GM06990 (cell line): ENCODE measurements at places on chromosomes 12 and 14.

DNA sequence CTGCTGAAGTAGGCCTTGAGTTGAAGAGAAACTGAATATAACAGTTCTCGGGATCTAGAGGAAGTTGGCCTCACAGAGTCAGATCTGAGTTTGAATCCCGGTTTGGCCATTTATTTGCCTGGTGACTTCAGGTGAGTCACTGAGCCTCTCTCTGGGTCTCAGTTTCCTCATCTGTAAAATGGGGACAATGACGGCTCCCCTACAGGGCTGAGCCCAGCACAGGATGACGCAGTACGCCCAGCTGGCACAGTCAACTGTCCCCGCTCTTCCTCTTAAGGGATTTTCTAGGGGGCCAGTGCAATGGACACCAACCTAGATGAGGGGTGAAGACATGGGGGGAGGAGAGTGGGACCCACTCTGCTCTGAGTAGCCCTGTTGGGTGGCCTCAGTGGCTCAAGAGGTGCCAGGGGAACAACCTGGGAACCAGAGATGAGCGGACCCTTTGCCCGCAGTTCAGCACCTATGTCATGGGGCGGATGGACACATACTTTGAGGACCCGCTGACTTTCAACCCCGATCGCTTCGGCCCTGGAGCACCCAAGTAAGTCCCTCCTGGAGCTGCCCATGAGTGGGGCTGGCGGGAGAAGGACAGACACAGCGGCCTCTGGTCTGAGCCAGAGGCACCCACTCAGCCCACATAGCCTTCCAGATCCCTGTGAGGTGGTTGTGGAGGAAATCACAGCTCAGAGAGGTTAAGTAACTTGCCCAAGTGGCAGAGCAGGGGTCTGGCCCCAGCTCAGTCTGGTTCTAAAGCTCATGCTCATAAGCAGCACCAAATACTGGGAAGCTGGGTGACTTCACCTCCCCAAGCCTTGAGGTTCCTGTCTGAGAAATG lies 41.1 kb downstream of the CYP46A1 start:
- DNase-seq = no peak

DNA sequence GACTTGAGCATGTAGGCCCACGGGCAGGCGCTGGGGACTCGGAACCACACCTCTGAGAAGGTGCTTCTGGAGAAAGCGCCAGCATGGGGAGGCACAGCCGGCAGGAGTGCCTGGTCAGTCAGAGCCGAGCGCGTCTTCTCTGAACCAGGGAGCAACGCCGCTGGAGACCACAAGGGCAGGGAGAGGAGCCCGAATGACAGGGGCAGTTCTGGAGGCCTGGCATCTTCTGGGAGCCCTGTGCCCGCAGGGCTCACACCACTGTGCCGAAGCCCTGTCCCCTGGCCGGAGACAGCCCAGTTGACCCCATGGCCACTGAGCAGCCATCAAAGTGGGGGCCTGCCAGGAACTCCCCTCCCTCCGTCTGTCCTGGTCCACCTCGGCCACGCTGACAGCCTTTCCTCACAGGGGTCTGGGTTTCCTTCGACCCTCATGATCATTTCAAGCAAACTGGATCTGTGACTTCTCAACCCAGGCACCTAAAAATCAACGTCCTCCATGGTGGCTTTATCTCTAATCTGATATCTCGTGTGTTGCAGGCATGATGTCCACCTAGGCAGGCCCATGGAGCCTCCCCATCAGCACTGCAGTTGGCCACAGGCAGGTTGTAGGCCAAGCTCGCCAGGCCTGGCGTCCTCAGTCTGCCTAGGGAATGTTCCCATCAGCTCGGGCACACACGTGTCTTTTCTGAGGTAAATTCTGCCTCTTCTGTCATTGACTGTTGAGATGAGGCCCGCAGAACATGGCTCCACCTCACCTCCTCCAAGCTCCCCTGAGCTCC lies 299.3 kb upstream of the RTL1 start:
- no peak for DNase-seq

- no peak for DNase-seq
Measured at GRCh38 chr12:44459569-44459968, 416.5 kb downstream of the NELL2 start.

GRCh38 chr14:21029917-21030316 lies at the start of gene TPPP2:
Gene TPPP2 (plus strand): TSS chr14:21030217. CDS start chr14:21030582, 365 bp downstream.
- DNase-seq = no peak

- no peak for DNase-seq
Measured at GRCh38 chr12:123046431-123046830, 66.0 kb downstream of the ARL6IP4 start.

DNA sequence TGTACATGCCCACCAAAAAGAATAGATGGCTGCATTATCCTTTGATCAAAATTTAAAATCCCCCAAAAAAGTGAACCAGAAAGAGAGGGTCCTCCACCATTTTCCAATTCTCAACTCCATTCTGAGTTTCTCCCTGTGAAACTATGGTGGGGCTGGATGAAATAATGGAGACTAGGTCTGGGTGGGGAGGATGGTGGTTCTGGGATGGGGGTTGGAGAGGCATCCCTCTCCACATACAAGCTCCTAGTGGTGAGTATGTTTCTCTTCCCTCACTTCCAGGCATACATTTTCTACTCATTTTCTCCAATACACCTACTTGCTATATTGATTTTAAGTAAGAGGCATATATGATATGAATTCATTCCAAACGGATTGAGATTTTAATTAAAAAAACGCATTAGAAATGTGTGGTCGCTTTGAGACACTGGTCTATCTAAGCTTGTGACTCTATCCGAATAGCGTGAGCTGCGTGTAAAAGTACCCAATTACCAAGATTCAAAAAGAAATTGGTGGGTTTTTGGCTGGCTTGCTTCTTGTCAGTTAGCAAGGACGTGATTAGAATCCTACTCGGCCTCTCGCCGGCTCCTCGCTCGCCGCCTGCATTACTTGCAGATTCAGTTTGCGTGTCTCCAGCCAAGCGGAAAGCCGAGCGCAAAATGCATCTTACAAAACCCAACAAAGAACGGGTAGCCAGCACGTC lies 3.4 kb downstream of the ASCL1 start:
- DNase-seq = no peak

GRCh38 chr14:26993556-26993955 lies 395.7 kb upstream of the NOVA1 start:
- no peak for DNase-seq

- no peak for DNase-seq
Measured at GRCh38 chr12:120237360-120238171, 28.0 kb downstream of the PXN start.

DNA sequence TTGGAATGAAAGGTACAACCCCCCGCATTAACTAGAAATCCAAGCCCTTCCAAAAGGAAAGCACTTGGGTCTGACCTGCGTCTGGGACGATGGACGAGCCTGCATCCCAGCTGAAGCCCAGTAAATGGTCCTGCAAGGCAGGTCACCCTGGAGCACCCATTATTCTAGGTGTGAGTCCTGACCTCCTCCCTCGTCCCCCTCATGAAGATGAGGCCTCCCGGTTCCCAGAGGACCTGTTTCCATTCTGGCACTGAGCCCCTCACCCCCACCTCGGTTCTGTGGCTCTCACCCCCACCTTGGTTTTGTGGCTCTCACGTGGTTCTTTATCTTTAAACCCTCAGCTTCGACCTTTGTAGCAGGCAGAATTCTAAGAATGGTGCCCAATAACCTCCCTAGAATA lies 7.3 kb downstream of the IFI27 start:
- no peak for DNase-seq

GRCh38 chr14:74867673-74868072 lies 8.3 kb downstream of the PROX2 start:
- DNase-seq = no peak

DNA sequence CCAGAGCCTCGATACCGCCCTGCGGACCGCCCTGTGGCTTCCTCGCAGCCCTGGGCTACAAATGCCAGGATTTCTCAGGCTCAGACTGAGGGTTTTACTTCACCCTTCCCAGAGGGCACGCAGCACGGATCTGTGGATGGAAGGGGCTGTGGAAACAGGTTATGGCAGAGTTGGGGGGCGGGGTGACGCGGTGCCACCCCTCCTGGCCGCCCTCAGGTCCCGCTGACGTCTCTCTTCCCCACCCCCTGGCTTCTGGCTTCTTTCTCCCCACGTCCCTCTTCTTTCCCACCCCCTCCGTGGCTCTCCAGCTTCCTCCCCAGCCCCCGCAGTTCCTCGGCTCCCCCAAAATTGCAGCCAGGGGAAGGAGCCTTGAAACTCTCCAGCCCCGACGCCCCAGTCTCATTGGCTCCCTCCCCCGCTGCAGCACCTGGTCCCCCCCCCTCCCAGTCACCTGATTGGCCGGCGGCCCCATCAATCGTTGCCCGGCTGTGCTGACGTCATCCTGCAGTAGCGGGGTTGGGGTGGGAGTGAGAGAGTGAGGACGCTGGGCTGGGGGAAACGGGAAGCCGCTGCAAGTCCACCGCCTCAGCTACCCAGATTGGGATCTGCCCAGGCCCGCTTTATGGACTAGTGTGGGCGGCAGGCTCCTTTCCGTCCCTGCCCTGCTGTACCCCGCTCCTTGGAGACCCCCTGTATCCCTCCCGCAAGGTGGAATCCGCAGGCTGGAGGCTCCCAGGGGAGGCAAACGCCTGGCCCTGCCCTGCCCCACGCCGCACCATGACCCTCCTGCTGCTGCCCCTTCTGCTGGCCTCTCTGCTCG lies at the start of gene CLSTN3:
Gene CLSTN3, plus strand, starts transcription at position 500 of the 820 bp plus-strand sequence. Its CDS starts 278 bp downstream, at position 778.
- DNase-seq = peak; percentile 88

DNA sequence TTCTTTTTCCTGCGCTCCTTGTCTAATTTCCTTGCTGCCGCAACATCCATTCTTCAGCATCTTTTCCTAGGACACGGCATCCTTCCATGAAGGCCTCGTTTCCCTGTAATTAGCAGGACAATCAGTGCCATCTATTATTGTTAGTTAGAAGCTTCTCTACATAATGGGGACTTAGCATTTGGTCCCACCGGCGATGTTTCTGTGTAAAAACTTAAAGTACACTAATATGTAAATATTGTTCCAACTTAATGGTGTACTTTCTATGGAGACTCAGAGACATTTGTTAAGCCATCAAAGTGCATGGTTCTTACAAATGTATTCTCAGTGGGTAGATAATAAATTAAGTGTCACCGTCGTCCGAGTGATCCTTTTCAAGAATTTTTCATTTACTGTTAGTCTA lies 17.4 kb downstream of the KCNC2 start:
- DNase-seq = no peak

- DNase-seq = no peak
Measured at GRCh38 chr14:99194736-99195135, 77.3 kb downstream of the BCL11B start.

DNA sequence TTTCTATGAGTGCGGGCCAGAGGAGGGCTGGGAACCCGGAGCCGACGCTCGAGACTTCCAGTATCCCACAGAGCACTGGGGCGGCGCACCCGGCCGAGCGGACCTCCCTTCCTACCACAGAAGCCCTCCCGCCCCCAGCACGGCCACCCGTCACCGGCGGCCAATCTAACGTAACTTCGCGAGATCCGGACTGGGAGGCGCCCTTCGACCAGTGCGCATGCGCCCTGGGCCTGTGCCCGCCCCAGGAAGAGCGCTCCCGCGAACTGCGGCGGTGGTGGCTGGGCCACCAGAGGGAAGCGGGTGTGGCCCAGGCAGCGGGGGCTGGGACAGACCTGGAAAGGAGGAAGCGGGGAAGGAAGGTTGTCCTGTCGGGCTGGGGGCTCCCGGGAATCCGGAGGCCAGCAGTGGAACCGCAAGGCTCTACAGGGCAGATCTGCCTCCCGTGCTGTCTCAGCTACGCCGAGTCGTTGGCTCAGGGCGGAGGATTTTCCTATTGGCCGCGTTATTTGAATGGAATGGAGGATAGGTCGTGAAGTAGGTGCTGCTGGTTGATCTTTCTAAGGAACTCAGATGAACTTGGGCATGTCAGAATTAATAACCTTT lies at the start of gene PPP1R12A:
Gene PPP1R12A, minus strand, starts transcription at position 77 of the 603 bp plus-strand sequence. CDS start 166 bp downstream, outside the sequence.
- DNase-seq = peak; percentile 97

DNA sequence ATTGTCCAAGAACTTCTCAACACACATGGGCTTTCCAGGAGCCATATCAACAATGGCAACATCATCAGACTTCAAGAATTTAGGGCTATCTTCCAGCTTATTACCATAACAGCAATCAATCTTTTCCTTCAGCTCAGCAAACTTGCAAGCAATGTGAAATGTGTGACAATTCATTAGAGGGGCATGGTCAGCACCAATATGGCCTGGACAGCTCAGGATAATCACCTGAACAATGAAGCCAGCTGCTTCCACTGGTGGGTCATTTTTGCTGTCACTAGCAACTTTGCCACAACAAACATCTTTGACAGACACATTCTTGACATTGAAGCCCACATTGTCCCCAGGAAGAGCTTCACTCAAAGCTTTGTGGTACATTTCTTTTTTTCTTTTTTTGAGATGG lies 5.9 kb upstream of the NEDD1 start:
- no peak for DNase-seq

GRCh38 chr12:24778486-24779304 lies 170.2 kb downstream of the BCAT1 start:
- DNase-seq = no peak

DNA sequence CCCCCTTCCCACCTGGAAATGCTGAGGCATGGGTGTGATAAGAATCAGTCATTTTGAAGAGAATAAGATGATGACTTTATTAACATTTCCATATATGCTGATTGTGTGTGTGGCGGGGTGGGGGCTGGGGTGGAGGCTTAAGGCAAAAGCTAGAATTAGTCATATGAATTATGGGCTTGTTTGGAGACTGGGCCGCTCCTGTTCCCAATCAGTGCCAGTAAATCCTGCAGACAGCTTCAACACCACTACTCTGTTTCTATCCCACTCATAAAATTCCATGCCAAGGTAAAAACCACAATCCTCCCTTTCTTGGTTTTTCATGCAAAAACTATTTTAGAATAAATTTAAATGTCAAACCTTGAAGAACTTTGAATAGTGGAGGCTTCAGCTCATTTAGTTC lies 29.9 kb upstream of the SLC38A2 start:
- no peak for DNase-seq

- no peak for DNase-seq
Measured at GRCh38 chr12:6688543-6688998, 604 bp downstream of the ZNF384 start.

DNA sequence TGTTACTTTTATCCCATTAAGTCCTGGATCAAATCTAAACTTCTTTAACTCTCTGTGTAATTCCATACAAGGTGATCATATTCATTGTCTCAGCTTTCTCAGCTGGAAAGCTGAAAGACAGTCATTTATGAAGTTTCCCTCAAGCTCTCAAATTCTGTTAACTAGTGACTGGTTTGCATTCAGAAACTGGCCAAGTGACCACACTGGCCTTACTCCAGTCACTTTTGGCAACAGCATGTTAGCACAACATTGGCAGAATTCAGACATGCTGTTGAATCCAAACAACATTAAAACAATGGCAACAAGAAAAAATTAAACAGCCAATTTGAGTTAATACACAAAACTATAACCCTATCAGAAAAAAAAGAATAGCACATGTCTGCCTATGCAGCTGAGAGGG lies 343.3 kb downstream of the MDGA2 start:
- no peak for DNase-seq
